ENCODE measurements at places on chromosomes 1 and 21.

GRCh38 chr1:54600947-54601721, 22.2 kb downstream of the FAM151A start:
- DNase-seq = no peak

- no peak for DNase-seq
Observed at GRCh38 chr1:88375977-88376376, 308.1 kb upstream of the PKN2 start.

GRCh38 chr1:58785442-58786058, 1.7 kb upstream of the JUN start:
- peak; percentile 62 for DNase-seq

DNA sequence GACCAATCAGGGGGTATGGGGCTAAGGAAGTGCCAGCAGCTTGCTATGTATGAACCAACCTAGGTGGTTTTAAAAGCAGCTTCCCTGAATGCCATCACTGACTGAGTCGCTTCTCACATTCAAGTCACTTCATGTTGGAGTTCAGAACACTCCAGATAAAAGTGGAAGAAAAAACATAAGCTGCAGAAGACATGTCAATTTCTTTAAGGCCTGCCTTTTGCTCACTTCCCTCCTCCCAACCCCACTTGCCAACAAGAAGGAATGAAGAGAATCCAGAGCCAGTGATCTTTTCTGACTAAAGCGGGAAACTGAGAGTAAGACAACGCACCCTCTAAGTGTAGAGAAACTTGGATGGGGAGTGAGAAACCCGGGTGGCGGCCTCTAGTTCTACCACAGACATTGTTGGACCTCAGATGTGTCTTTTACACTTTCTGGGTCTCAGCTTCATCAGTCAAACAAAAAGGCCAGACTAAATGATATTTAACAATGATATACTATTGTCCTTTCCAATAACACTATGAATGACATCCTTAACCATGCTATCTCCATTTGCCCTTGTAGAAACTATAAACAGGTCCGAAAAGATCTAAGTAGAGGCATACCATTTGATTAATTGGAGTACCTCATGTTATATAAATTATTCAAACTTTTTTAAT, 54.1 kb downstream of the LUZP1 start:
- DNase-seq = no peak

DNA sequence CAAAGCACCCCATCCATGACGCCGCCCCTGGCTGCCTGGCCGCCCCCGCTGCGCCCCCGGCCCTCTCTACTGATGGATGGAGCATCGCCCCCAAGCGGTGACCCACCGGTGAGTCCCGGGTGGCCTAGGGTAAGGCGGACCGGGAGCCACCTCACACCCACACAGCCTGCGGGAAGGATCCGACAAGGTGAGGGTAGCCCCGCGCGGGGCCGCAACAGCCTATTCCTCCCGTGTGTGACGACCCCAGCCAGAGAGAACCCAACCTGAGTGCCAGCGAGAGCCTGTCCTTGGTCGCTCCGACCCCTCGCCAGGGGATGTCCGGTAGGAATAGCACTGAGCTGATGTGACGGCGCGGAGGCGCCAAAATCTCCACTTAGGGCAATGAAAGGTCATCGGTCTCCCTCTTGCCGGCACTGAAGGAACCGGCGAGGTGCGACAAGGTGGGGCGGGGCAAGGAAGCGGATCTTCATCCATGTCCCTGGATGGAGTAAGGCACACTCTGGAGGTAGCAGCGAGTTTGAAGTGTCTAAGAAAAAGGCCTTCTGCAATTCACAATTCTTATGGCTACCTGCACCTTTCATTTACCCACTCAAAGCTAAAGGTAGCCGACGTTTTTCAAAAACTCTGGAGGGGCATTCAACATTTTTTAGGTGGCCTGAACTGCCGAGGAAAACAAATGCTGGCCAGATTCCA, 19.7 kb upstream of the CHIA start:
- no peak for DNase-seq

DNA sequence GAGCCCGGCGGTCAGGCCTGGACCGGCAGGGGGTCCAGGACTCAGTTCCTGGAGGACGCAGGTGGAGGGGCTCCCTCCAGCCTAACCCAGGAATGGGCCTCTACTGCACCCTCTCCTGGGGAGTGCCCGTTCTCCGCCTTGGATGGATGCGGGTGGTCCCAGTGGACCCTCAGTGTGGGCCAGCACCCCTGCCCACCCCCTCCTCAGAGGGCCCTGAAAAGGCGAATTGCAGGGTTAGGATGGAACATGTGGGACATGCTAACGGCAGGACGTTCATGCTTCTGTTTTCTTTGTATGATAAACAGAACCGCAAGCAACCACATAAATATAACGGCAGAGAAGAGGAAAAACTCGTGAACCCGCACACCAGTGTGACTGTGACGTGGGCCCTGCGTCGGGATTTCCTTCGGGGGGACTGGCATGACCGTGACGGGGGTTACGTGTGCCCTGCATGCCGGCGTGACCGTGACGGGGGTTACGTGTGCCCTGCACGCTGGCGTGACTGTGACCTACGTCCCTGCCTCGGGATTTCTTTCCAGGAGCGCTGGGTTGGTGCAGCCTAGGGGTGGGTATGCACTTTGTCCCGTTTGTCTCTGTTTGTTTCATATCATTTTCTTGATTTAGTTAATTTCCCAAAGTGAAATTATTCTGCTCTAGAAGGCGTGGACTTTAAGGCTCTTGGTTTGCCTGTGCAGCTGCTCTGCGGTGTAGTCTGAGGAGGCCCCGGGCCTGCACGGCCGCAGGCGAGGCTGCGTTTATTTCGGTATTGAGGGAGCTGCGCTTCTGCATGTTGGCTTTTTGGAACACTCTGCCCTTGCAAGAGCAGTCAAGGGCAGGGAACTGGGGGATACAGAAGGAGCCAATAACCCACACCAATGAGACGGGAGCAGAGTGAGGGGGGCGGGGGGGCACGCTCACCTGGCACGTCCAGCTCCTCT, 3.1 kb downstream of the FTCD start:
- no peak for DNase-seq

- DNase-seq = no peak
Observed at GRCh38 chr1:61080413-61081143, 1.8 kb upstream of the NFIA start.

- DNase-seq = no peak
Observed at GRCh38 chr1:174982971-174983689, 16.6 kb upstream of the CACYBP start.

DNA sequence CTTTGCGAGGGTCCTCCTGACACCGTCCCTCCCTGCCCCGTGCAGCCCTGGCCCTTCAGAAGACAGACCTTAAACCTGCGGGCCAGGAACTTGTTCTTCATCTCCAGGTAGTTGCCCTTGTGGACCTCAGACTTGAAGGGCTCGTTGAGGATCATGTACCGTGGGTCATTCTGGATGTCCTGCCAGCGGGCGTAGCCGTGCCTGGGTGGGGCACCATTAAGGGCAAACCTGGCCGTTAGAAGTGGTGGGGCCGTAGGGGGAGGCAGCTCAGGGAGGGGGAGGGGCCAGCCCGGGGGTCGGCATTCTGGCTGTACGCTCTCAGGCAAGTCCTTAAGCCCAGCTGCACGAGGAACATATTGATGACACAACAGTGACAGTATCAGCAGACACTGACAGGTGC, 64.6 kb downstream of the KCNAB2 start:
- DNase-seq = no peak

- no peak for DNase-seq
Observed at GRCh38 chr1:111735858-111736544, 3.2 kb downstream of the INKA2 start.

GRCh38 chr1:234292011-234292410, 81.2 kb upstream of the COA6 start:
- DNase-seq = no peak

DNA sequence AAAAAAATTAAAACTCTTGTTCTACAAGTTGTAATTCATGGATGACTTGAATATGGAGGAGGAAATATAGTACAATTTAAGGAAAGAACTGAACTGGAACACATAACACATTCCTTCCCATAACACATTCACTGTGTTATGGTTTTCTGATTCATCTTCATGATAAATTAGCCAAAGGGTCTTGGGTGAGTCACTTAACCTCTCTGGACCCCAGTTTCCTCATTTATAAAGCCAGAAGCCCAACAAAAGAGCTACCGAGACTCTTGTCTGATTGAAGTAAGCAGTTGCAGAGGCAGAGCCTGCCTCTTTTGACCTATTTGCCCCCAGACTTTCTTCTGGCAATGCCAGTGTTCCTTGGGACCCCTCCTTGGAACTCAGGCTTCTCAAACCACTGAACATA, 161.9 kb upstream of the KCTD3 start:
- no peak for DNase-seq

- no peak for DNase-seq
Observed at GRCh38 chr1:209266590-209267205, 316.8 kb upstream of the CAMK1G start.

DNA sequence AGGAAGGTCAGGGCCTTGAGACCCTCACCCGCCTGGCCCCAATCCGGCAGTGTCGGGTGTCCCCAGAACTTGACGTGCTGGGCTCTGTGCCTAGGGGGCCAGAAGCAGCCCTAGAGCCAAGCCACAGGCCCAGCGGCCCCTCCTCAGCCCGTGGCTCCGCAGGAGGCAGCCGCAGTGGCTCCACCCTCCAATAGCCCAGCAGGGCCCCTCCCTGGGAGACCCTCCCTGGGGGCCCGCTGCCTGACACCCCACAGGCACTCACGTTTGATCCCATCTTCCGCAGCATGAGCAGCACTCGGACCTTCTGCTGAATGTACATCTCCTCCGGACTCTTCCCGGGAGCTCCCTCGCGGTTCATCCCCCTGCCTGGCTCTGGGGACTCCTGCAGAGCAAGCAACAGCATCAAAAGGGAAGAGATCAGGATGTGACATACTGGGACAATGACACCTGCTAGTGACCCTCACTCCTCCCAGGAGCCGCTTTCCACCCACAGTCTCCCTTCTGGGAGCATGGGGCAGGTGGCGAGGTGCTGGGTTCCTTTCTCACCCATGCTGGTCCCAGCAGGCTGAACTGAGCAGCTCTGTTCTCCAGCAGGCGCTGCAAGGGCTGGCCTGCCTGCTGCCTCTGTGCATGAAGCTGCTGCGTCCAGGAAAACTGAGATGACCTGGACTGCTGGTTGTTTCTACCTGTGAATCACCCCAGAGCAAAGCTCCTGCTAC, 38.2 kb downstream of the CTNNBIP1 start:
- no peak for DNase-seq

- no peak for DNase-seq
Observed at GRCh38 chr1:48181669-48182367, 40.7 kb upstream of the SLC5A9 start.

DNA sequence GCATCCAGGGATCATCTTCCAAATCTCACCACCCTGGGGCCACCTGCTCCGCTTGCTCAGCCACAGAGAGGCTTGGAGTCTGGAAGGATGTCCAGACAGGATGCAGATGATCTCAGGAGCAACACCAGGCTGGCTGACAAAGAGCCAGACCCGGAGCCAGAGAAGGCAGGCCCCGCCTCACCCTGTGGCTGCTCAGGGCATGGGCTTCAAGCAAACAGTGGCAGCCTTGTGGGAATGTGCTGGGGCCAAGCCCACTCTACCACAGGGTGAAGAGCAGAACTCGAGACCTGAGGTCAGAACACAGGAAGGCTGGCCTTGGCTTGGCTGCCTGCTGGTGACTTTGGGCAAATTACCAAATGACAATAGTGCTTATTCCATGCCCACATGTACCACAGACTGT, 45.5 kb downstream of the MRPL37 start:
- no peak for DNase-seq

- no peak for DNase-seq
Observed at GRCh38 chr1:82343381-82343780, 542.6 kb downstream of the ADGRL2 start.

GRCh38 chr1:202343652-202344349, 2.1 kb upstream of the UBE2T start:
- peak; percentile 57 for DNase-seq

DNA sequence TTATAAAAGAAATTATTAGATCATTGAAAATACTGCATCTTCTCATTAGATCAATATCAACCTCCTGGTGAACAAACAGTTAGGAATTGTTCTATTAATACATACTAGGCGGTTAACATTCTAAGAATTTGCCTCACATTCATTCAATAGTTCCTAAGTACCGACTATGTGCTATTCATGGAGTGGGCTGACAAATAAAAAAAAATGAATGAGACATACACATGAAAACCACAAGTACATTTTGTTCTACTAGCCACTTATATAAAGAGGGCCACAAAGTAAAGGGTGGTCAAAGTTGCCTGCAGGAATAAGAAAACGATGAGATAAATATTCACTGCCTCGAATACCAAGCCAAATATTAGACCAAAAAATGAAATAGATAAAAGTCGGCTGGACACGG, 294.4 kb downstream of the SDCCAG8 start:
- no peak for DNase-seq

- DNase-seq = no peak
Observed at GRCh38 chr1:175394739-175395138, 202.2 kb upstream of the KIAA0040 start.

DNA sequence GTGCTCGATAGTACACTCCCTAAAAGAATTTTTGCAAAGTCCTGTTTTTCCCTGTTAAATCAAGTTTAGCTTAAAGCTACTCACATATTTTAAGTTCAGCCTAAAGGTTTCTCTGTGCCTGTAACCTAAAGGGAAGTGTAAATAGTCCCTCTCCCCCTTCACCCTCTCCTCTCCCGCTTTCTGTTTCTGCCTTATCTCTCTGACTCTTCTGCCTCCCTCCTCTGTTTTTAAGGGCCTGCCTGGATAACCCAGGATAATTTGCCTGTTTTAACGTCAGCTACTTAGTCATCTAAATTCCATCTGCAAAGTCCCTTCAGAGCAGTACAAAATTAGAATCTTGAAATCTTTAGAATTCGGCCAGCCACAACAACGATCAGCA, 92.6 kb downstream of the NID1 start:
- DNase-seq = no peak

DNA sequence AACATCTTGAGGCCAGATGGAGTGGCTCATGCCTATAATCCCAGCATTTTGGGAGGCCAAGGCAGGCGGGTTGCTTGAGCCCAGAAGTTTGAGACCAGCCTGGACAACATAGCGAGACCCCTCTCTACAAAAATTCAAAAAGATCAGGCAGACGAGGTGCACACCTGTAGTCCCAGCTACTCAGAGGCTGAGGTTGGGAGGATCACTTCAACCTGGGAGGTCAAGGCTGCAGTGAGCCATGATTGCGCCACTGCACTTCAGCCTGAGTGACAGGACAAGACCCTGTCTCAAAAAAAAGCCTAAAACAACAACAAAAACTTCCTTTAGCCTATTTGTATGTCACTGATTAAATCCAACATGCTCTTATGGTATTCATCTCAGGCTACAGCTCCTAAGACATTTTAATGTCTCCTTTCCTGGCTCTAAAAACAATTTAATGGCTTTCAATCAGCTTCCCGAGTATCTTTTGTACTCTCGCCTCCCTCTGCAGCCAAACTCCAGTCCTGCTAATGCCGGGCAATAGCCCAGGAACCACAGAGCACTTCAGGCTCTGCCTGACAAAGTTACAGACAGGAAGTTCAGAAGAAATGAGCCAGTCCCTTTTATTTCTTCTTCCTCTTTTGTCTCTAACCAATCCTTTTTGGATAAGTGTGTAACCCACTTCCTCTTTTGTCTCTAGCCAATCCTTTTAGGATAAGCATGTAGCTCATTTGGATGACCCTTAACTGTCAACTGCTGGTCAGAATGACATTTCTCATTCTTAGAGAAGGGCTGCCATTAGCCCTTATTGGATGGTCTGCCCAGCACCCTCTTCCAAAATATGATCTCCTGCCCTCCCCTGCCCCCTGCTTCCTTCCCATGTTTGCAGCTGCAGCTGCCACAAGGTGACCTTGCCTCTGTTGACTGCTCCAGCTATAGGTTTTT, 6.6 kb upstream of the DOP1B start:
- DNase-seq = no peak
